ENCODE measurements at places on chromosomes 4 and X.

DNA sequence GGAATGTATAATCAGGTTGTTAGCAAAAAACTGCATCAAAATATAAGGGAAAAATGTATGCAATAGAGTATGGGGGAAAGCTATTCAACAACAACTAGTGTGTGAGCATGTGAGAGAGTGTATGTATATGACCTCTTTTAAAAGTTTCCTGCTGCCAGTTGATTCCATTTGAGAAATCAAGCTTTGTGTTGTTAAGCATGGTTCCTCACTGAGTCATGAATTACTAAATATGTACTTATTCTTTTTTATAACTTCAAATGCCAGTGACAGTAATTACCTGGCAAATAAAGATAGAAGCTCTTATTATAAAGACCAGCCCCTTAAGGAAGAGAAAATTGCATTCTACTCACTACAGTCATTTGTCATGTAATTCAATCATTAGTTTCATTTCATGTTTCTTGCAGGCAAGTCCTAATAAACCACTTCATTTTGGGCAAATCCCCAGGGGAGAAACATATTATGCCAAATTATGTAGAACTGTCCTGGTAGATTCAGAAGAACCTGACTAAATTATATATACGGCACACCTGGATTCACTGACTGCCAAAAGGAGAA is 19.2 kb downstream of the RASGEF1B start:
- no peak for DNase-seq

- no peak for DNase-seq
These were observed 4.8 kb upstream of the KIAA0232 start for GRCh38 chr4:6777636-6778281.

DNA sequence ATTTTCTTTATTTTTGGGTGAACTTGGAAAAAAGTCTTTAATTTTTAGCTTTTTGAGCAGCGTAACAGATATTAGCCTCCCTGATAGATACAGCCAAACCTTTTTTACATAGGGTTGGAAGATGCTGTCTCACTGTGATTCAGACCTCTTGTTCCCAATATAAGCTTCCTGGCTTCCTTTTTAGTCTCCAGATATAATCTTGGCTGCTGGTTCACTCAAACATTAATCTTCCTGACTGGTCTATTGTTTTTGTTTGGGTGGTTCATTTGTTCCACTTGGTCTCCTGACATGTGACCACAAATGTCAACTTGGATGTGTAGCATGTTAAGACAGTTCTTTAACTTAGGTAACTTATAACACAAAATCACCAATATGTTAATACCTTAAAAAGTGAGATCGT is 23.0 kb downstream of the RPA4 start:
- no peak for DNase-seq

DNA sequence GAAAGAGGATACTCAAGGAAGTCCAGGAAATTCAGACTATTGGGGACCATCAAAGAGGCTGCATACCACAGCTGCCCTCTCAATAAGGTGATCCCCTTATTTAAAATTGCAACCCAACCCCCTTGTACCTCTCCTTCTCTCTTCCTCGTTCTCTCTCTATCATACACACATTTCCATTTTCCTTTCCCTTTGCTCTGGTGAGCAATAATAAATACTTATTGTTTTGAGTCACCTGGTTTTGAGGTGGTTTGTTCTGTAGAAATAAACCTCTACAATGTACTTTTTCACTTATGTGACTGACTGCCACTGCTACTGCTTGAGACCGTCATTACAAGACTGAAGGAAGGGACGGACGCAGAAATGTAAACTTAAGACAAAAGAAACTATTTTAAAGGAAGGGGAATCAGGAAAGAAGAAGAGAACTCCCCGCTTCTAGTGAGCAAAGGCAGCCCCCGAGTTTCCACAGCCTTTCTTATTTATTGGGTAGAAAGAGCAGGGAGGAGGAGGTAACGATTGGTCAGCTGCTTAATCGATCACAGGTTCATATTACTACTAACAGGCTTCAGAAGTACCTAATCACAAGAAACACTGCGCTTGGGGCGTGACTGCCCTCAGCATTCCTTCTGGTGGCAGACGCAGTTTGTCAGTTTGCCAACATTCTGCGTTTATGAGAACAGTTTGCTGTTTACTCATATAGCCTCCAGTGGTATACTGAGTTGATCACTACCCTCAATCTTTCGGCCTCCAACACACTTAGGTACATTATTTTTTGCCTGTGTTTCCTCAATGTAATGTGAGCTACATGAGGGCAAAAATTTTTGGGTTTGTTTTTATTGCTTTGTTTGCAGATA is 16.9 kb upstream of the TMEM165 start:
- DNase-seq = no peak

DNA sequence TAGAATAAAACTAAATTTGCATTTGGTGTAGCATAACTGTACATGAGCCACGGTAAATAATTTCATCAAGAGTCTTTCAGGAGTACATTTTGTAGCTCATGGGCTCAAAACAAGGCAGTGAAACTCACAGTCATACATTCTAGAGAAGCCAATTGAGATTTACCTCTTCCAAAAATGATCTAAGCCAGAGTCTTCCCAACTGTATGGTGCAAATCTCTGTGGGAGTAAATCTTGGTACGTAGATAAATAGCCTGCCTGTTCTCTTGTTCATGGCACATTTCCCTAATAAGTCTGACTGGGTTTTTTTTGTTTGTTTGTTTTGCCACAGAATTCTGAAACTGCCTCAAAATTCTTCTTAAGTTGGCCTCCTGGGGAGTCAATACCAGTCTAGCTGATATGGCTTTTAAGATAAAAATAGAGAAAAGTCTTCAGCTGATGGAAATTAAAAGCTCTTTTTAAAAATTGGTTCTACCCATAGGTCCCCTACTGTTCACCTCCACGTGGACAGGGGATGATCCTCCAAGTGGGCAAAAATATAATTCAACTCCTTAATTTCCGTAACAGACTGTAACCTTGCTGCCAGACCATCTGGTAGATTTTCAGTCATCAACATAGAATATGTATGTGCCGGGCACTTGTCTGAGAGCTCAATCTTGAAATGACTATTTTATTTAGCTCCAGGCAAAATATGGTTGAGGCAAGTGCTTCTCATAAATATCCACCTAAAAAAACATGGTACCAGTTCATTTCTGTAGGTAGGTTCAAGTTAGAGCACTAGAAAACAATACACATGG is 365.4 kb downstream of the PDHA2 start:
- no peak for DNase-seq

DNA sequence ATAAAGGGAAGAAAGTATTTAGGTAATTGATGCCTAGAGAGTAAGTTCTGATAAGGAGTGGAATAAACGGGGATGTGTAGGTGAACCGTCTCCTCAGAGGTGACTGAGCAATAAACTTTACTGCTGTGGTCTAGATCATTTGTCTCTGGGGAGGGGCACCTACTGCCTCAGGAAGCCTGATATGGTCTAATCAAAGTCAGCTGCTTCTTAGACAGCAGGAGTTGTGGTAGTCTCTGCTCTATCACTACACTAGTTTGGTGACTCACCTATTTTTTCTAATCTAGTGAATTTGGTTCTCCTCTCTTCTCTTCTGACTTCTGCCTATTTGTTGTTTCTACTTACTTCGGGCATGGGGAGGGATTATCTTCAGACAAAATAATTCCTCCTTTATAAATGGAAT is 95.1 kb upstream of the STIM2 start:
- DNase-seq = no peak

GRCh38 chrX:140510895-140511295 is 6.0 kb upstream of the SOX3 start:
- DNase-seq = no peak

DNA sequence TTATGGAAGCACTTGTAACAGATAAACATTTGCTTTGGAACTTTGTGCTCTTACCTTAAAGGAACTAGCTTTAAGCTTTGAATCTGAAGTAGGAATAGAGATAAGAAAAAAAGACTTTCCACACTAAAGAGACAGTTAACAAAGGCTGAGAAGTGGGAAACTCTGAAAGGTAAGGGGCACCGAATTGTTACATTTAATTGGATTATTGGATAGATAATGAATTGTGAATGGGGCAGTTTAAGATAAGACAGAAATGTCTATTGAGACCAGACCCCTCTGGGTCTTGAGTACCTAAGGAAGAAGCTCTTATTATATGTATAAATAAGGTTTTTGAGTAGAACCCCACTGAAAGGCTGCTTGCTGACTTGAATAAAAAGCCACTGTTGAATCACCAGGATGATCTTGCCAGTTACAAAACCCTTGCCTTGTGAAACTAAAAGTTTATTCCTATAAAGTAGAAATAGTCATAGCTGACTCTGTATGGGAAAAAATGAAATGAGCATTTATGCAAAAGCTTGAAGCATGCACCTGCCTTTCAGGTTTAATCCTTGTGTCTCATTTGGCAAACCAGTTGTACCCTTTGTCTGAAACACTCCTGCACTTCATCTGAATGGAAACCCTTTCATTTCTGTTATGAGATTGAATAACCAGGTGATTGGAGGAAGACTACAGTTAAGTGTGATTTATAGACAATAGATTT is 423.2 kb downstream of the RPA4 start:
- DNase-seq = no peak

GRCh38 chr4:152805071-152805650 is 25.4 kb downstream of the ARFIP1 start:
- no peak for DNase-seq

DNA sequence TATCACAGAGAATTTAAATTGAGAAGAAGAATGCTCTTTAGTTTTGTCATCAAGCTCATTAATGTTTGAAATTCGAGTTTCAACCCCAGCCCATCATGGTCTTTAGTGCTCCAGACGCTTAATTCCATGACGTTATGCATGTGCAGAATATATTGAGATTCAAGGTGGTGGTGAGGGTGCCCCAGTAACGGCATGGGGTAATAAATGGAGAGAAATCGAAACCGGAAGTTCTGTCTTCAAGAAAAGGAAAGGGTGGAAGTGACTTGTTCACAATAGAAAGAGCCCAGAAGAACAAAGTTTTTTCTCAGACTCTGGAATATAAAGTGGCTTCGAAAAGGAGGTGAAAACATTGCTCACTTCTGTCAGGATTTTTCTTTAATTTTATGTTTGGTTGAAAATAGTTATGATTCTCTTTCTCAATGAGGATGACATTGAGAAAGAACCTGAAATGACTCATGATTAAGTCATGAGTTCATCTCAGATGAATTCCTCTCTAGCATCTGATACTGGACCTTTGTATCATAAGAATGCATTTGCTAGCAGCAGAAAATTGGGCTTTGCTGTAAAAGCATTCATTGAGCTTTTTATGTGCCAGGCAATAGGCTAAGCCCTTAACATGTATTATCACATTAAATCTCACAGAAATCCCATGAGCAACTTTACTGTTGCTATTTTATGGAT is 779 bp upstream of the DDX60L start:
- peak; percentile 65 for DNase-seq

DNA sequence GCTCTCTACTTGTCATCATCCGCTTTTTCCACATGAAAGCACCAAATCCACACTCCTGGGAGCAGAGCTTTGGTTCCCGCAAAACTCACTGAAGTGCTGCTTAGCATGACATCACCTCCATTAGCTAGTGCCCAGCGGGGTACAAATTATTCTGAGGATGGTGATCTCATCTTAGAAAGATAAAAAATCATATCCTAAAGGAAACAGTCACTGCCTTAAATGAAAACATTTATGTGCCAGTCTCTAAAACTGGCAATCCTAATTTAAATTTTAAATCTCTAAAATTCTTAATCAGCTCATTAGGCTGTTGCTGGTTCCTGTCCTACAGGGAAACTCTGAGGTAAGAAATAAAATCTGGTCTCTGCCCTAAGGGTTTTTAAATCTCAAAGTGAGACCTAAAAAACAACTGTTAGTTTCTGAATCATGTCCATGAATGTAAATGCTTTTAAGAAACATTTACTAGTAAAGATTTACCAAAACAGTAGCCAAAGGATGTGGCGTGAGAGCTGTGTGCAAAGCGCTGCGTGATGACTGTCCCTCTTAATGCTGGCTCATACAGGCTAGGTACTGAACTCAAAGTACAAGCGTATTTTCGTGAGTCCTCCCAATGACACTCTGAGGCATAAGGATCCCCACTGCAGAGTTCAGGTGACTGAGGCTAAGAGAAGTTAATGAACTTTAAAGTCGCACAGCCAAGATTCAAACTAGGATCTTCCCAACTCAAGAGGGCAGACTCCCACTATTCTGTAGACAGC is 4.5 kb downstream of the CASP3 start:
- DNase-seq = no peak

DNA sequence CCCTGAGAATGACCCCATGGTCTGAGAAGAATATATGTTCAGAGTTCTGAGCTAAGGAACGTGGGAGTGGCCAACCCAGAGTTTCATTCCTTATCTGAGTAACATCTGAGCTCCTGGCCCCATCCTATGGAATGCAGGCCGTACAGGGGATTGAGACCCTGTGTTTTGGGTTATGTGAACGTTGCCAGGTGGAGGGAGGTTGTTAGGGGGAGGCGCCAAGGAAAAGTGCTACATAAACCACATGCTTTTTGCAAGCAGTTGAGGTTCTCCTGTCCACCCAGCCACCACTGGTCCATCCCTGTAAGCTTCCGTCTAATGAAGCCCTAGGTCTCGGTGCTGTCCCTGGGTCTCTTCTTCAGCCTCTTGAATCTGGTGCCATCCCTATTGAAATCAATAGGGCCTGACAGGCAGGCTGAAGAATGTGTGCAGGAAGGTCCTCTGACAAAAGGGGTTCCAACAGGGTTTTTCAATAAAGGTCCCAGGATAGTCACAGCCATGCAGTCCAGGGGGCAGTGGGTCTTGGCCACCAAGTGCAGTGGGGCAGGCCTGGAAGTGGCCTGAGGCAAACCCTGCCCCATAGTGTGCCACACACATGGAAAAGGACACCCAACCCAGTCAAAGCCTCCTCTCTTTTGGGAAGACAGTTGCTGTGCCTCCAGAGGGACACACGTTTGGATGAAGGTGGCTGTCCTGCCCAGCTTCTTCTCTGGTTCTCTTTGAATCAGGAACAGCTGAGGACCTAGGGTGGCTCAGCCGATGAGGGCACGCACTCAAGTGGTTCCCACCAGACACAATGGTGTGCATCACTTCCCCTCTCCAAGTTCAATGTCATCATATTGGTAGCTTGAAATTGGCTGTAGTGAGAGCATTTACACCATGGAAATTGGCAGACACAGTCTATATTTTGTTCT is 53.5 kb downstream of the HTRA3 start:
- DNase-seq = peak; percentile 44

DNA sequence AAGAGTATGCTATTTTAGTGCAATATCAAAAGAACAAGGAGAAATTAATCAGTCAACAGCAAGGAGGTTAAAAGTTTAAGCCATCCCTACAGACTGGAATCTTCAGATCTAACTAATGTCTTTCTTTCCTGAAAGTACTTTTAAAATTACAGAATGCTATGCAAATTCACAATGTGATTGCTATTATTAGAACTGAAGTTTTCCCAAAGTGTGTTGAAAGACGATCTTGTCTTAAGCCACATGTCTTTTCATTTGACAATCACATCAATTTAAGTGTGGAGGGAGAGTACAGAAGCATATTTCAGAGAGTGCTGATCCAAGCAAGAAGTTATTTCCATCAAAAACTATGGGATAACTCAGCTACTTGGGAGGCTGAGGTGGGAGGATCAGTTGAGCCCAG is 64.7 kb upstream of the TNIP3 start:
- no peak for DNase-seq

DNA sequence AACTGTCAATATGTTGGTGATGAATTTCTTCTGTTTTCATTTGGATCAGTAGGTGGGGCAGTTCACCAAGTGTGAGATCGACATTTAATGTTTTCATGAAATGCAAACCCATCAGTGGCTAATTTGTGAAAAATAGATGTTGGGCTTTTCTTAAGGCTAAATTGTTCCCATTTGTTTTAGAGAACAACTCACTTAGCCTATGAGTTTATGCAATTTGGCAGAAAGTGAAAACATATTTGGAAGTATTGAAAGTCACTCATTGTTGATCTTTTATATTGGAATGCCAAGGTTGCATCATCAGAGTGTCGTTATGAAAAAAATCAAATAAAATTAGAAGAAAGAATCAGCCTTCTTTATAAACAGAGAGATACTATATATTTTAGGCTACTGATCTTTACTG is 132.4 kb downstream of the RPA4 start:
- DNase-seq = no peak

Data from sigmoid colon (tissue), 7 donors.